HEK293T (cell line): ENCODE measurements at places on chromosomes 4 and X.
A peak's percentile ranks its signal among the peaks of the same experiment; 100 is the strongest.

DNA sequence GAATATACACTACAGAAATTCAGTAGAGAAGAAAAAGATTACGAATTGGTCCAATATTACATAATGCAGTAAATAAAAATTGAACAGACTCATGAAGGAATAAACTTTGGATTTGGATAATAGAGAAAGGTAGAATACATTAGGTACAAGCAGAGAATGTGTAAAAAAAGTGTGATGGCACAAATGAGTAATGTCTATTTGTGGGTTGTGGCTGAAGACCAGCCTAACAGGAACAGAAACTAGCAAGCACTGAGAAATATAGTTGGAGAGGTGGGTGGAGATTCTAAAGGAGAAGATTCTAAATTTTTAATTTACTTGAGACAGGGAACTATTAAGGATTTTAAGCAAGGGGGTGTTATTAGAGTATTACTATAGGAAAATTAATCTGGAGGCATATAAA lies 15.2 kb upstream of the CLOCK start:
- DNase-seq = no peak

- DNase-seq = no peak
Measured at GRCh38 chrX:71935476-71935875, 24.8 kb downstream of the NHSL2 start.

- no peak for DNase-seq
Measured at GRCh38 chr4:69830560-69831269, 29.2 kb downstream of the SULT1E1 start.

DNA sequence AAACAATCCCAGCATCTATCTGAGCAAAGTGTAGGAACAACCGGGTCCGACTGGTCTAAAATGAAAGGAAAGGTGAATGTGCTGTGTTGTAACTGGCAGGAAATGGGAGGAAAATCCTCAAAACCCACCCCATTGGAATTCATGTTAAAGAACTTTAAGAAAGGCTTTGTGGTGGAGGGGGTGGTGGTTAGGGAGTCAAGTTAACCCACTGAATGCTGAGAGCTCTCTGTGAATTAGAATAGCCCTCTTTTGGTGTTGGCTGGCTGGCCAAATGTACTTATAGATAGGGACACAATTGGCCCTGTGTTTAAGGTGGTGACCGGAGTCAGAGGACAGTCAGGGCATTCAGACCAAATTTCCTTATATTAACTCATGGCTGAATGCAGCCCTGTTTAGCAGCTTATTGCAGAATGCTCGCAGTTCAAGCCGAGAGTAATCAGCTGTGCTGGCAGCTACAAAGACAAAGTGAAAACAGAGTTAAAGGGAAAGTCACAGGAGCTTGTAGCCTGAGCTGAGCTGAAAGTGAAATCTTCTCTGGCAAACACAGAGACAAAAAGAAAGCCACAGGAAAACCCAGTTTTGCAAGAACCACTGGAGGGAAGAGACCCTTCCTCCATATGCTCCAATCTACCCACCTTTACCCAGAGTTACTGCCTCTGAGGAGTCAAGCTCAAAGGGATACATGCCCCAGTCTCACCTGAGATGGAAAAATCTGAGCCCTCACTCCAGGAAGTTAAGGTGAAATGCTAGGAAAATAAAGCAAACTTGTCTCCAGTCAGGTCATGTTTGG lies 38.5 kb upstream of the UGT2B7 start:
- no peak for DNase-seq

GRCh38 chr4:147768113-147768512 lies 36.2 kb downstream of the ARHGAP10 start:
- DNase-seq = peak; percentile 54

- DNase-seq = no peak
Measured at GRCh38 chr4:58734030-58734674, 1624.0 kb upstream of the IGFBP7 start.

GRCh38 chr4:22410645-22411247 lies 105.1 kb downstream of the ADGRA3 start:
- no peak for DNase-seq

- DNase-seq = no peak
Measured at GRCh38 chrX:110734894-110735541, 60.6 kb downstream of the CHRDL1 start.

- no peak for DNase-seq
Measured at GRCh38 chrX:714131-714530, 83.5 kb downstream of the SHOX start.

GRCh38 chrX:19624739-19625138 lies 109.4 kb upstream of the MAP3K15 start:
- DNase-seq = no peak

GRCh38 chrX:123277347-123277746 lies 93.3 kb downstream of the GRIA3 start:
- no peak for DNase-seq

DNA sequence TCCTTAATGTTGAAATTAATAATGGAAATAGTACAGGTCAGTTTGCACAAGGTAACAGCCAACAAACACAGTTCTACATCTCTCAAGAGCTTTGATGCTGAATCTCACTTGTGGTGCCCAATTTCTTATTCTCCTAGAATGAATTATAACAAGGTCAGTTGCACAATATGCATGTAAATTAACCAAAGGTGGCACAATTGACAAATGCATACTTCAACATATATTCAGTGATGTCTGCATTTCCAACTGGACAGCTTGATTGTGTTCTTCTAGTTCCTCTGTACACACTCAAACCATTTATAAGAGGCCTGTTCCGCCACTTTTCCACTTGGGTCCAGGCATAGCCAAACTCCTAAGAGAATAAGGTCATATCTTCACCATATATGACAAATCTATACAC lies 210.3 kb upstream of the EPHA5 start:
- no peak for DNase-seq

DNA sequence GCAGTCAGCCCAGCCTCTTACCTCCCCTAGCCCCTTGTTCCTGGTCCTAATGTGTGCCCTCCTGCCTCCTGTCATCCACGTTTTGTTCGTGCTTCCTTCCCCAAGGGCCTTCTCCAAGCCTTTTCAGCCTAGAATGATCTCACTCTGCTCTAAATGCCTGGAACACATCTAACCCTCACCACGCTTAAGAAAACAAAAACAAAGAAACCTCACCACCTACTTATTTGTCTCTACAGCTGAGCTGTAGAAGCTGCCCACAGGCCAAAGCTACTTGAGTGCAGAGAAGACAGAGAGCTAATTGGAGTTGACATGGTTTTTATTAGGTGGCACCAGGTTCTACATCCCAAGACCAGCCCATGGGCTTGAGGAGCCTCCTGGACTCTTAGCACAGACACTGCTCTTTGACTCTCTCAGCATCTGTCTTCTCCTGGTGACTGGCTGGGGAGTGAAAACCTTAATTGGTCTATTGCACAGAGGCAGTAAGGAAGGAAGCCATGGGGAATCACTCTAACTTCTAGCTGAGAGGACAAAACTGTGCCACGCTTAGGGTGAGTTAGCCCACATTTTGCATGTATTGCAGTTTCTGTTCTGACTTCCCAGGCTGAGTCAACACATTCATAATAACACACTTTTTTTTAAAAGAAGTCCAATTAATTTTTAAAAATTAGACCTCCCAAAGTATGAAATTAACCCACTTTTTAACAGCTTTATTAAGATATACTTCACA lies 52.3 kb upstream of the PDK3 start:
- no peak for DNase-seq

GRCh38 chr4:56148428-56148827 lies 199.7 kb downstream of the CEP135 start:
- DNase-seq = no peak

DNA sequence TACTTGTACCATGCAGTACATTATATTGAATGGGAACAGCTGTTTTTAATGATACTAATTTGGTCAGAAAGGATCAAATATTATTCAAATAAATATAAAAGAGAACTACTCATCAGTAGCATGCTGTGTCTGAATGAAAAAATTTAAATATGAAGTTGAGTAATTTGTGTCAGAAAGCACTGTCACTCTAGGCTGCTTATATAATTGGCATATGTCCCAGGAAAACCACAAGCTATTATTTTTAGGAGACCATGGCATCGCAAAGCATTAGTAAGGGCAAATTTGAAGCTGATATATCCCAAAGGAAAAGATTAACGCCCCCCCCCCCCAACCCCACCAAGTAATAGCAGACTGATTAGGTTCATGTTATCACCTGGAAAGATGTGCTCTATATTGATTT lies 388.5 kb upstream of the SPANXN4 start:
- no peak for DNase-seq

GRCh38 chr4:128810331-128810870 lies 901 bp downstream of the JADE1 start:
- DNase-seq = peak; percentile 23

DNA sequence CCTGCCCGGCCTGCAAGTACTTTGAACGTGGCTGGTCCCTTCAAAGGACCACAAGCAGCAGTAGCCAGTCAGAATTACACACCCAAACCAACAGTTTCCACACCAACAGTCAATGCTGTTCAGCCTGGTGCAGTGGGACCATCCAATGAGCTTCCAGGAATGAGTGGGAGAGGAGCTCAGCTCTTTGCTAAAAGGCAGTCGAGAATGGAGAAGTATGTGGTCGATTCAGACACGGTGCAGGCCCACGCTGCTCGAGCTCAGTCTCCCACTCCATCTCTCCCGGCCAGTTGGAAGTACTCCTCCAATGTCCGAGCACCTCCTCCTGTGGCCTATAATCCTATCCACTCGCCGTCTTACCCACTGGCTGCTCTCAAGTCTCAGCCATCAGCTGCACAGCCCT lies 104.4 kb upstream of the MYOZ2 start:
- DNase-seq = no peak

DNA sequence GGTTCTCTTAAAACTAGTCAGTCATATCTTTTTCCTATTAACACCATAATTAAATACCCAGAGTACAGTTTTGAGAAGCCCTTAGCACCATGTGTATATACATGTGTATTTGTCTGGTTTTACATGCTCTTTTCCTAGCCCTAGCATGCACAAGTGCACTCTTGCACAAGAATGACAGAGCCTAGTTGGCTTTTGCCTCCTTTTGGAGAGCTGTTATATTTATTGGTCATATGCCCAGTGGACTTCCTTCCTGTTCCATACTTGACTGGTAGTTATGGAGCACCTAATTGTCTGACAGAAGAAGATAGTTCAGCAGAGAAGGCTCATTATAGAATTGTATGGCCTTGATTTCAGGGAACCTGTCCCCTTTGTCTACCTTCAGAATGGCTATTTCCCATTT lies 155.6 kb downstream of the ARX start:
- DNase-seq = no peak
